ENCODE measurements at places on chromosomes 6 and 20. TPM values are rescaled to one million over a fixed set of nuclear protein-coding genes. Genes with fewer than 3 reads are reported as not detected.

PPP1R16B gene
- 0.96 TPM for total RNA-seq

CSTF1 gene
- 22.8 TPM for total RNA-seq

CST4 gene
- not detected for total RNA-seq

GCLC gene
- 13.5 TPM for total RNA-seq

TNNC2 gene
- total RNA-seq: not detected

ASIP gene
- total RNA-seq: 2.7 TPM

PTPRT gene
- total RNA-seq: 0.35 TPM

TMEM242 gene
- total RNA-seq: 4.9 TPM

MOG gene
- total RNA-seq: 0.16 TPM

NT5DC1 gene
- total RNA-seq: 22.6 TPM

VIP gene
- total RNA-seq: not detected

JPH2 gene
- total RNA-seq: 168 TPM

TMC2 gene
- not detected for total RNA-seq

GRCh38 chr6:7705483-7705882 is 20.4 kb upstream of the BMP6 start:
- DNase-seq: no peak

DNA sequence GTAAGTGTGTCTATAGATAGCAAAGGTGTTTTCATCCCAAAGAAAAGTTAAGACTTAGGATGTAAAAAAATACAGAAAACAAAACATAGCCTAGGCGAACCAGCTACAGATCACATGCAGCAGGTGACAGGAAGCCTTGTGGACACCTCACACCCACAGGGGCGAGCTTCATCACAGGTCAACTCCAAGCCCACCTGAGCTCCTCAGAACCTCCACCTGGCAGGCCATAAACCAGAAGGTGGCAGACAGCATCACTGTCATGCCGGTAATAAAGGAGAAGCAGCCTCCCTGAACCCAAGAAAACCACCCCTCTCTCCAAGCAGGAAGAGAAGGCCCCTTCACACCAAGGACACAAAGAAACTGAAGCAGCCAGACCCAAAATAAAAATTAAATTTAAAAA is 1.0 kb downstream of the RALGAPA2 start:
- no peak for DNase-seq

DNA sequence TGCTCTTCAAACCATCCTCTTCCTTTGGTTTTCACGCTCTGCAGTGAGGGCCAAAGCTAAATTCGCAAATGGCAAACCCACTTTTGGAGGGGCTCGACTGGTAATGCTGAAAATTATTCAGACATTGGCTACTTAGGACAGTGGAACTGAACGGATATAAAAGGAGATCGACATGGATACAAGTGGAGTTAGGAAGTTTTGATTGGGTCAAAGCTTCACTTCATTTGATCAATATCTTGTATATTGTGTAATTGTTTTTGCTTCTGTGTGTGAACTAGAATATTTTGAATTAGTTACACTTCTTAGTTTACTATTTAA is 1.2 kb downstream of the FAM8A1 start:
- DNase-seq: no peak

DNA sequence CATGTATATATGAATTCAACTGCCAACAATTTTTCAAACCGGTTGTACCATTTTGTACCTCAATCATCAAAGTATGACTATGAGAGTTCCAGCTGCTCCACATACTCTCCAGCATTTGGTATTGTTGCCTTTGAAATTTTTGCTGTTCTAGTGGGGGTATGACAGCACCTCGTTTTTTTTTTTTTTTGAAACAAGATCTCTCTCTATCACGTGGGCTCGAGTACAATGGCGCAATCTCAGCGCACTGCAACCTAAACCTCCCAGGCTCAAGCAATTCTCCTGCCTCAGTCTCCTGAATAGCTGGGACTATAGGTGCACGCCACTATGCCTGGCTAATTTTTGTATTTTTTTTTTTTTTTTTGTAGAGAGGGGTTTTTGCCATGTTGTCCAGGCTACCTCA is 144.7 kb upstream of the JARID2 start:
- no peak for DNase-seq

DNA sequence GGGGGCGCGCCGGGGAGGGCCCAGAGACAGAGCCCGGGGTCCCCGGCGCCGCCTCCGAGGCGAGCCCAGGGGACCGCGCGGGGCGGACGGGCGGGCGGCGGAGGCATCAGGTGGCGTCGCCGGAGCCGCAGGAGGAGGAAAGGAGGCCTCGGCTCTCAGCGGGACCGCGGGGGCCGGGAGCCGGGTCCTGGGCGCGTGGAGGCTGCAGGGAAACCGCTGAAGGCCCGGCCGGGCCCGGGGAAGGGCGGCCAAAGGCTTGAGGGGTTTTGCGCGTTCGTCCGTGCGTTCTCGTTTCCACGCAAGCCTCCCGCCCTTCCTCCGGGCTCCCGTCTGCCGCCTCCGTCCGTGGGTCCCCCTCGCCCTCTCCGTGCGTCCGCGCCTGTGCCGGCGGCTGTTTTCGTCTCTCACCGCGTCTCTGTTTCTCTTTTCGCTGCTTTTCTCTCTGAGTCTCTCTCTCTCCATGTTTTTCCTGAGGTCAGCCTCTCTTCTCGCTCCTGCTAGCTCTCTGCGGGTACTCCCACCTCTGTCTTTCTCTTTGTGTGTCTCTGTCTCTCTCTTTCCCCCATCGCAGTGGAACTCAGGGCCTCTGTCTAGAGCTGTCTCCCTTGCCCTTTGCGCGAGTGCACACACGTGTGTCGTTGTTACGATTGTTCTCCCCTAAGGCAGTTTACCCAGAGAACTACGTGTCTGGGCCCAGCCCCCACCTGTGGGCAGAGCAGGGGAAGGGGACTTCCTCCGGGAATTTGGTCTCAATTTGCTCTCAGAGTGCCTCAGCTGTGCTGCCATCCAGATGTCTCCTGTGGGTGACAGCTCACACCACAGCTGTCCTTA is 2.1 kb downstream of the IRF4 start:
- no peak for DNase-seq

GRCh38 chr6:6202886-6203285 is 117.6 kb downstream of the F13A1 start:
- no peak for DNase-seq

DNA sequence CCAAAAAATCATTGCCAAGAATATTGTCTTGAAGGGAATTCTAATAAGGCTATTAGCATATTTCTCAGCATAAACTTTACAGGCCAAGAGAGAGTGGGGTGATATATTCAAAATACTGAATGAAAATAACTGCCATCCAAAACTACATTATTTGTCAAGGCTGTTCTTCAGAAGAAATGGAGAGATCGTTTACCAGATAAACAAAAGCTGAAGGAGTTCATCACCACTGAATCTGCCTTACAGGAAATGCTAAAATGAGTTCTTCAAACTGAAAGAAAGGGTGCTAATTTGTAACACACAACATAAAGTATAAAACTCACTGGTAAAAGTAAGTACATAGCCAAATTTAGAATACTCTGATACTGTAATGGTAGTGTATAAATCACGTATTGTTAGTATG is 517.0 kb downstream of the TENT5A start:
- DNase-seq: no peak

DNA sequence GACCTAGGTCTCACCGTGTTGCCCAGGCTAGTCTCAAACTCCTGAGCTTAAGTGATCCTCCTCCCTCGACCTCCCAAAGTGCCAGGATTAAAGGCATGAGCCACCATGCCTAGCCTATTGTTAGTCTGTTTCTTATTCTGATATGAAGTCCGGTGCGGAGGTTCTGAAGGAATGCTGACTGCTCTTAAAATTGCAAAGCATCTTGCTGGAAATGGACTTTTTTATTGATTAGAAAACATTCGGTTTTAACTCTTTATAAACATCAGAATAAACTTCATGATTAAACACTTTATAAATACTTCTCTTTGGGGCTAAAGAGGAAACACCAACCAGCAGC is 3.2 kb downstream of the TNFAIP3 start:
- no peak for DNase-seq

- no peak for DNase-seq
Observed at GRCh38 chr6:121581327-121581726, 145.9 kb downstream of the GJA1 start.

- DNase-seq: peak; percentile 67
Observed at GRCh38 chr6:167906899-167907298, 80.2 kb downstream of the AFDN start.

- no peak for DNase-seq
Observed at GRCh38 chr6:79543411-79543810, 6.2 kb upstream of the LCA5 start.

DNA sequence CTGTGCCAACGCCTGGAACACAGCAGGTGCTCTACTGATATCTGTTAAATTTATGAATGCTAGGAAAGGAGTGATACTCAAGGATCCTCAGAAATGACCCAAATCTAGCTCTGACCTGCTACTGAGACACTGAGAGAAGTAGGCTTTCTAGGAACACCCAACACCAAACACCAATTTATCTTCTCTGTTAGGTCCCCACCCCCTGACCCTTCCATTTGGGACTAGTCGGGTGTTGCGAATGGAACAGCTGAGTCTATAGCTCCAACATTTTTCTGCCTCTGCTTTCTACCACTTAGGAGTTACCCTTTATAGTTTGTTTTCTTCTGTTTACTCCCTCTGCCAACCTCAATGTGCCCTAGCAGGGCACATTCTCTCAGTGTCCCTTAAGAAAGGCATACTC is 24.0 kb downstream of the CPNE1 start:
- DNase-seq: no peak

GRCh38 chr20:25215521-25215920 is 20.0 kb downstream of the ENTPD6 start:
- no peak for DNase-seq

- DNase-seq: no peak
Observed at GRCh38 chr20:32159766-32160221, 47.7 kb downstream of the PLAGL2 start.

GRCh38 chr6:36598326-36598725 is 4.2 kb downstream of the SRSF3 start:
- DNase-seq: peak; percentile 21

GRCh38 chr6:46690141-46690755 is 2.6 kb downstream of the TDRD6 start:
- no peak for DNase-seq

DNA sequence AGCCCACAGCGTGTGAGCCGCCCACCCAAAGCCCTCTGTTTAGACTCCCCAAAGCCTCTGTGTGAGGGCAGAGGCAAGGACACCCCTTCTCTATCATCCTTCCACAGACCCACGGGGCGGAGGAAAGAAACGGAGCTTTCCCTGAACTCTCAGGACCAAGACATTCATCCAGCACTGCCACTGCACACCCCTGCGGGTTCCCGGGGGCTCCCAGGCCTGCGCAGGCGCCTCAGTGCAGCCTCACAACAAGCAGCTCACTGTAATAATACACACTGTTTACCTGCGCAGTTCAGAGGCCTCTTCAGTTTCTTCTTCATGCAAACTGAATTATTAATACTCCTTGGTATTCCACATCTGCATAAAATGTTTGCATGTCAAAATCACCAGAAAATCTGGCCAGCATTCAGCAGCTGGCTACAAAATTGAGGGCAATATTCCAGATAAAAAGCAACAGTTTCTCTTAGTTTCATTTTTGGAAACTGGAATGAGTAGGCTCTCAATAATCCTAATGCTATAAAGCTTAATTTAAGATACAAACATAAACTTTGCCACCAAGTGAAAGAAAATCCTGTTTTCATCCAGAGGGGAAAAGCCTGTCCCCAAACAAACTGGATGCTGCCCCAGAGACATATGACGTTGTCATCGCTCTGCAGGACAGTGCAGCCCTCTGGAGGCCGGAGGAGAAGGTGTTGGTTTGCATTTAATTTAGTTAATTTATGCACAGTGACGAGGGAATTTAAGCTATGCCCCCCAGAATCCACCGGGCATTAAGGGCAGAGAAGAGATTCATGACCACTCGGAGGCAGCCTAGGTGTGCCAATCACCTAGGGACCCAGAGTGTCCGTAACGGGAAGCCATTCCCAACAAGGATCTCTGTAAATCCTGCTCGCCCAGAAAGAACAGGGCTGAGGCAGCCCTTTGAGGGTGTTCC is 45.3 kb downstream of the NINL start:
- DNase-seq: no peak

DNA sequence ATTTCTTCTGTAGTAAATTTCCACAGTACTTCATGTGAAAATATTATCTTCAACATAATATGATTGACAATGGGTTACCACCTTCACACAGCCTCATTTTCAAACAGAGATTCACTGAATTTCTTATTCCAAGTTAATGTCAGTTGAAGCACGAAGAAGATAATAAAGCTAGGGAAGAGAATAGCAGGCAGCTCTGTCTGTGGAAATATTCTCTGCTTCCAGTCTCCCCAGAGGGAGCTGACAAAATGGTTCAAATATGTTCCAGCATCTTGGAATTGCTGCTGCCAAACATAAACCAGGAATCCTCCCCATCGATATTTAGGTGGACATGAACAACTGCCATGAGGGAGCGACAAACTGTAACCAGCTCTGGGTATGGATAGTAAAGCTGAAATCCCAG is 224.8 kb downstream of the GJA1 start:
- DNase-seq: no peak

- DNase-seq: no peak
Observed at GRCh38 chr6:138101946-138102731, 5.1 kb downstream of the PERP start.

DNA sequence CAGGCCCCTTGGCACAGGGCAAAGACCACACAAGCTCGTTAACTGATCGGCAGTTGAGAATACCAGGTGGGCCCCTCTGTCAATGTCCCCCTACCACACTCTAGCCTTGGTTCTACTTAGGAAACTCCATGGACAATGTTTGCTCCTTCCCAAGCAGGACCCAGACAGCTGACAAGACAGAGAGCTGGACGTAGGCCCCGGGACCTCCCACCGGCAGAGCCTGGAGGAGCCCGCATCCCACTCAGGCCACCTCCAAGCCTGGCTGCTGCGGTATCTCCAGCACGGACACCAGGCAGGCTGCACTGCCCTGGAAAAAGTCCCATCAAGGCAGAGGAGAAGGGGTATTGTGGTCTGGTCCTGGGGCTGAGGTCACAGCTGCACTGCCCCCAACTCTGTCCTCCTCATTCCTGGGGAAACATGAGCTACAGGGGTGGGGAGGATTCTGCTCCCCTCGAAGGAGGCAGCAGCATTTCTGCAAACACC is 6.2 kb upstream of the GRM4 start:
- no peak for DNase-seq

DNA sequence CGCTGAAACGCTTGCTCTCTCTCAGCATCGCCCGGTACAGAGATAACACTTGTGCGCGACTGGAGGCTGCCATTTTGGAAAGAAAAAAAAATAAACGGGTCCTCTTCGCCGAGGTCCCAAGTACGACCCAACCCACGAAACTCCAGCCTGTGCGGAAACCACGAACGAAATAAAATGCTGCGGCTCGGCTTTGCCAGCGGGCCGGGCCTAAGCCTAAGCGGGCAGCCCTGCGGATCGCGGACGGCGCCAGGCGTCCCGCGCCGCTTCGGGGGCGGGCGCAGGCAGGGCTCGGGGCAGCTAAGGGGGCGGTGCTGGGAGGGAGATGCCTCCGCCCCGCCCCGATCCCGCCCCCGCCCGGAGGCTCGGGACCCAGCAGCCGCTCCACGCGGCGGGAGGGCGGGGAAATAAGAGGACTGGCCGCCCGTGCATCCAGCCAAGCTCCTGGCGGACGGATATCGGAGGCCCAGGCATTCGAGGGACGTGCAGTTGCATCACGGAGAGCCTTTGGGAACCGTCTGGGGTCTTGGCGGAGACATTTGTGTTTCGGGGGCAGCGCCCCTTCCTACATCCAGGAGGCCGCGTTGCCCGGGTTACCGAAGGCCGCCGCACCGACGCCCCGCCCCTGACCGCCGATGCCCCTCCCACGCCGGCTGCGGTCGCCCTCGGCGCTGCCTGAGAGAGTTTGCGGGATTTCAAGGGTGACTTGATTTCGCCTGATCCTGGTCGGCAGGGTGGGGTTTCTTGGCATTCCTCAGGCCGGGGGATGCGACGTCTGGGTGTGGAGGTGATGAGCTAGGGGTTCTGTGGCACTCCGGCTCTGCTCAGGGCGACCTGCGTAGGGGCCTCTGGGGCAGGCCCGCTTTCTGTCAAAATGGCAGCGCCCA is at the start of the genes FARS2 and LYRM4:
Gene FARS2, plus strand, starts transcription at position 853 of the 884 bp plus-strand sequence.
Gene LYRM4, minus strand, starts transcription at position 290 of the 884 bp plus-strand sequence. Its CDS starts 217 bp downstream, at position 73.
- peak; percentile 72 for DNase-seq

Data from right atrium auricular region (tissue), 2 donors.